RCC 7860 (cell line): ENCODE measurements at places on chromosomes 13 and 19.

DNA sequence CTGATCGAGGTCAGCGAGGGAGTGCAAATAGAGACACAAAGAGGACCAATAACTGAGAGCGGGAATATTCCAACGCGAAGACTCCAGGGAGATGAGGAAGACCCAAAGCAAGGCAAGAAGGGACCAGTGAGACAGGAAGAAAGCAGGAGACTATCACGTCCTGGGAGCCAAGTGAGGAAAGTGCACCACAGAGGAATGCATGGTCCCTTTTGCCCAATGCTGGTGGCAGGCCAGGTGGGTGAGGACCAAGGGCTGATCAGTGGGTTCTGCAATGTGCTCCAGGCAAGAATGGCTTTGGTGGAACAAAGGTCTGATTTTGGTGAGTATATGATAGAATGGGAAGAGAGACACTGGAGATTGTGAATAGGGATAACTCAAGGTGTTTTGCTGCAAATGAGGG is 25.4 kb downstream of the CHST8 start:
- DNase-seq: no peak

- no peak for DNase-seq
Observed at GRCh38 chr19:9406798-9407352, 28.5 kb downstream of the ZNF266 start.

DNA sequence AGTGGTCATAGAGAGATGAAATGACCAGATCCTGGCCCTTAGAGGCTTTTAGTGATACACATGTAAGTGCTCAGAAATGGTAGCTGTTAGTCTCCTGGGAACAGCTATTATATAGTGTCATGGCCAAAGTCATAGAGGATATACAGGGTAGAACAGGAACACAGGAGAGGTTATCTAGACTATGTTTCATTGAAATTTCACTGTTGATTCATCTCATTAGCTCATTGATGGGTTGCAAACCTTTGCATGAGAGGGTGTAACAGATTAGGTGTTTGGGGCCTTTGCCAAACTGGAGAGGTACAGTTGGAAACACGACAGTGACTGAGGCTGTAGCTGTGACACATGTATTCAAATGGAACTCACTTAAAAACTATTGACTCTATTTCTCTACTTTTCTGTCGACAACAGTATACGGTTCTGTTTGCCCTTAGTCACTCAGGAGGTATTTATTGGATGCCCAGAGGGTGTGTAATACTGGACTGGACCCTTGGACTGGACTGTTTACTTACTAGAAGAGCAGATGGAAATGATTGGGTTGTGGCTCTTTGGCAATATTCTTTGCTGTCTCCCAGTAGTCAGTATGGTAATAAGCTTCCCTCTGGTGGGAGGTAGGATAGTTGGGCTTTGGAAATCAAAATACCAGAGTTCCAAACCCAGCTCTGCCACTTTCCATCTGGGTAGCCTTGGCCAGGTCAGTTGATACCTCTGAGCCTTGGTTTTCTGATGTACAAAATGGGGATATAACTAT is 29.8 kb downstream of the ARHGAP35 start:
- DNase-seq: peak; percentile 27

DNA sequence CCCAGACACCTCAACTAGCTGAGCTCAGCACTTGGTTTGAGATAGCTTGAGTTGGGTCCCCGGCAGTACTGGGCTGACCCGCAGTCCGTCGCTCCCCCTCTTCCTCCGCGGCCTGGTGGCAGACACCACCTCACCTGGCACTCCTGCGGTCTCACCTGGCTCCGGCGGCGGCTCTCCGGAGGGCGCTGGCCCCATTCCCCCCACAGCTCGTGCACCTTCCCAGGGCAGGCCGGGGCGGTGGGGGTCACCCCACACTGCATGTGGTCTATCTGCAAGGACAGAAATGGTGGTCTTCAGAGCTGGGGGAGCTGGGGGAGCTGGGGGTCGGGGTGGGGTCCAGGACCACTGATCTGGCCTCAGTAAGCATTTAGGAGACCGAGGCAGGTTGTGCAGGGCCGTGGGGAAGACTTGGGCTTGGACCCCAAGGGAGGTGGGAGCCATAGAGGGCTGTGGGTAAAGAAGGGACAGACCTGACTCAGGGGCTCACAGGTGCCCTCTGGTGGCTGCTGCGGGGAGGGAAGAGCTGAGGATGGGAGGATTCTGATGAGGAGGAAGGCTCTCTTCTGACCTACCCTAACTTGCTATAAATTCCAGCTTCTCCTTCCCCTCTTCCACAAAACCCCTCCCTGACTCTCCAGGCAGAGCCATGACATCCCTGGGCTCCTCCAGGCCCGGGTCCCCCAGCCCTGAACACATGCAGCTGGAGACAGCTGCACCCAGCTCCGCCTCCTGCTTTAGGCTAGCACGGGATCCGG is 6.7 kb upstream of the PLIN4 start:
- peak; percentile 33 for DNase-seq

DNA sequence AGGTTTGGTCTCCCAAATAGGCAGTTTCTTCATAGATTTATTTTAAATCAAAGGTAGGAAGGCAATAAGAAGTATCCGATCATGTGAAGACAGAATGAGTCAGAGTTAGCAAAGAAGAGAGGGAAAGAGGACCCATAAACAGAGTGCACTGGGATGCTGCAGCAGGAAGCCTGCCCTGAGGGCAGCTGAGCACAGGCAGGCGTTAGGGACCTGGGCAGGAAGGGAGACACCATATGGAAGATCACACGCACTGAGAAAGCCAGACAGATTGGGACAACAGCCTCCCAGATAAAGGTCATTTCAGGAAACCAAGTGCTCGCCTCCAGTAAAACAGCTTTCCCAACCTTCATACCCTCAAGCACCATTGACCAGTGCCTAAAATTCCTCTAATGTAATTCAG is 598.0 kb downstream of the EFNB2 start:
- no peak for DNase-seq

GRCh38 chr13:111966933-111967332 is 100.0 kb upstream of the SOX1 start:
- no peak for DNase-seq

DNA sequence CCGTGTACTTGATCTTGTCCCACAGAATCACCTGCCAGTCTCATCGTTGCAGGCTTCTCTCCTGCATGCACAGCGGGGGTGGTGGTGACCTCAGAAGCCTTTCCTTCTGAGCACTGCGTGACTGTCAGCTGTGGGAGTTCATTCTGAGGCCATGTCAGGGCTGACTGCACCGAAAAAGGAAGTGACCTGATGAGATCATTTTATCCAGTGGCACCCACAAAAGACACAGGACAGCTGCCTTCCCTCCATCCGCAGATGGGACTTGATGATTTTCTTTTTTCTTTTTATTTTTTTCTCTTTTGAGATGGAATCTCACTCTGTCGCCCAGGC is 89.7 kb downstream of the RAB20 start:
- peak; percentile 89 for DNase-seq

DNA sequence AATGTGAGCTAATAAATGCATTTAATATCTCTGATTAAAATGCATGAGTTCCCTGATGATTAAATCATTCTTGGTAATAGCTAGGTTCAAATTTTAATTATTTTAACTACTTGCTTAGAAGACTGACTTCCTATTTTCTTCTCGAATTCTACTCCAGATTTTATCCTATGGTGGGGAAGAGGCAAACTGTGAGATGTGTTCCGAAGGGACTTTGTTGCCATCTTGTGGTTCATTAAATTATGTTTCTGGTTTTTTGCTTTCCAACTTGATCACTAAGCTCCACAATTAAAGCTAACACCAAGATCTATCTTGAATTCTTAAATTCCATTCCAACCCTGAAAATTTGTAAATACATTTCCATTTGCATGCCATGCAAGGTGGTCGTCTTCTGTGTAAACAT is 538.4 kb upstream of the PCDH20 start:
- no peak for DNase-seq

GRCh38 chr13:49814551-49815270 is 22.2 kb upstream of the KPNA3 start:
- DNase-seq: no peak

DNA sequence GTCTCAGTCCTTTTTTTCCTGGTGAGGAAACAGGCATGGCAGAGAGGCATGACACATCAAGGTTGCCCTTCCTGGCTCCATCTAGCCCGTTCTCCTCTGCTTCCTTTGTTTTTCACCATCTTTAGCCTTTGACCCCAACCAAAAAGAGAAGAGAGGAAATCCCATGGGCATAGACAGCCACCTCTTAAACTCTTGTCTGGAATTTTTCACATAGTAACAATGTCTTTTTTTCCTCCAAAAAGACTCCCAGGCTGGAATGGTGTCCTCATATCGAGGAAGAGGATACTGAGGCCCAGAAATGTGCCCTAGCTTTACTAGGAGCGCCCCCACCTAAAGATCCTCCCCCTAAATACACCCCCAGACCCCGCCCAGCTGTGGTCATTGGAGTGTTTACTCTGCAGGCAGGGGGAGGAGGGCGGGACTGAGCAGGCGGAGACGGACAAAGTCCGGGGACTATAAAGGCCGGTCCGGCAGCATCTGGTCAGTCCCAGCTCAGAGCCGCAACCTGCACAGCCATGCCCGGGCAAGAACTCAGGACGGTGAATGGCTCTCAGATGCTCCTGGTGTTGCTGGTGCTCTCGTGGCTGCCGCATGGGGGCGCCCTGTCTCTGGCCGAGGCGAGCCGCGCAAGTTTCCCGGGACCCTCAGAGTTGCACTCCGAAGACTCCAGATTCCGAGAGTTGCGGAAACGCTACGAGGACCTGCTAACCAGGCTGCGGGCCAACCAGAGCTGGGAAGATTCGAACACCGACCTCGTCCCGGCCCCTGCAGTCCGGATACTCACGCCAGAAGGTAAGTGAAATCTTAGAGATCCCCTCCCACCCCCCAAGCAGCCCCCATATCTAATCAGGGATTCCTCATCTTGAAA is at the start of gene GDF15:
Gene GDF15 (plus strand): TSS at position 484 of the 868 bp plus-strand sequence. CDS start 32 bp downstream, at position 516.
- DNase-seq: peak; percentile 67

DNA sequence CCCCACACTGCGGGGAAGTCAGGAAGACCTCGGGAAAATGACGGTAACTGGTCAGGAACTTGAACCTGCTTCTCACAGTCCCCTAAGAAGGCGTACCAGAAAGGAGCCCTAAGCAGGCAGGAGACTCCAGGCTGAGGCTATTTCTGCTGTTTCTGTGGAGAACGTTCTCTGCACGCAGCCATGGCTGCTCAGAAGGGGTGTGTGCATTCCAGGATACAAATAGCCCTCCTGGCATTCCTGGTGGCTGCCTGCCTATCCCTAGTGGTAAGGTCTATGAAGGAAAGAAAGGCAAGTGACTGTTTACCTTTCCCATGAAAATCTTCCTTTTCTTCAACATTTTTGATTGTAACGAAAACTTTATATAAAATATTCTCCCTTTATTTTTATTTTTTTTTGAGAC is 2.5 kb downstream of the SGCG start:
- no peak for DNase-seq

DNA sequence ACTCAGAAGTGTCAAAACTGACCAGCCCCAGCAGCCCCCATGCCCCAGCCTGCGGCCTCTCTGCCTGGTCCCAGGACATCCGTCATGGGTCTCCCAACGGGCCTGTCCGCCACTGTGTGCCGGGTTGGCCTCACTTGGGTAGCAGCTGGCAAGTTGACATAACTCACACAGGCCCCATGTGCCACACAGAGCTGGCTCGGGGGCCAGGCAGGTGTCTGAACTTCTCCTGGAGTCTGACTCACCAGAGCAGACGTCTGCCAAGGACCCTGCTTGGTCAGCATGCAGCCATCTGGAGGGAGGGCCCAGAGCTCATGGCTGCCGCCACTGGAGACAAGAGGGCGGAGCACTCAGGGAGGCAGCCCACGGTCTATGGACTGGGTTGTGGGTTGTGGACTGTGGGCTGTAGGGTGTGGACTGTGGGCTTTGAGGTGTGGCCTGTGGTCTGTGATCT is 32.0 kb upstream of the TMEM255B start:
- peak; percentile 28 for DNase-seq

GRCh38 chr13:76048675-76049375 is 412.7 kb downstream of the LMO7 start:
- no peak for DNase-seq

- no peak for DNase-seq
Observed at GRCh38 chr19:39843919-39844793, 2.0 kb downstream of the FBL start.

DNA sequence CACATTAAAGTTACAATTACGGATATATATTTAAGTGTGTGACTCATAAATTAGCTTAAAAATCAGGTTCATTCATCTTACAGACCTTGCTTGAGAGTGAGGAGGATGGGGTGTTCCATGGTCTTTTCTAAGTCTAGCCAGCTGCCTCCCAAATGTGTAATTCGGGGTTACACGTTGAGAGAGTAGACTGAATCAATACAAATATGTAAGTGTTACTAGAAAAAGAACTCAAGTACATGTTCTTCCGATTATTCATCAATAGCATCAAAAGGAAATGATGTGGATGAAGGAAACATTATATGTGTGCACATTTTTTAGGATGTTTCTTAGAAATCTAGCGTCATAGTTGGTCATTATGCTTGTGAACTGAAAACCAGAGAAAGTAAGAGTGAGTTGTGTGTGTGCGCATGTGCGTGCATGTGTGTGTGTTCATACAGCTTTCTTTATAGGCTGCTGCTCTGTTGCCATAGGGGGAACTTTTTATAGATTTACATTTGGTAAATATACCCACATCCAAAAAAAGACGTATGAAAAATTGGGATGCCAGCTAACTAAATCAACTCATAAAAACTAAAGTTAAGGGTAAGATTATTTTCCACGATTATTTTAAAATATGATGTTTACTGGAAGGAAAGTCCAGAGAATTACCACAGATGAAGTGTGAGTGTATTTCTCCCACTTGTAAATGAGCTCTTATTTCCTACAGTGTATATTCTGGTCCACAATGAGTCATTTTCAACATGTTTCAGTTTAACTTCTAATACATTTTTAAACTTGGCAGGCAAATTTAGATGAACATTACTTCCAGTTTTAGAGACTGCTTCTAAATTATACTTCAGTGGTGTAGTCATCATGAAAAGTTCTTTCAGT is 82.4 kb downstream of the PIBF1 start:
- DNase-seq: no peak

DNA sequence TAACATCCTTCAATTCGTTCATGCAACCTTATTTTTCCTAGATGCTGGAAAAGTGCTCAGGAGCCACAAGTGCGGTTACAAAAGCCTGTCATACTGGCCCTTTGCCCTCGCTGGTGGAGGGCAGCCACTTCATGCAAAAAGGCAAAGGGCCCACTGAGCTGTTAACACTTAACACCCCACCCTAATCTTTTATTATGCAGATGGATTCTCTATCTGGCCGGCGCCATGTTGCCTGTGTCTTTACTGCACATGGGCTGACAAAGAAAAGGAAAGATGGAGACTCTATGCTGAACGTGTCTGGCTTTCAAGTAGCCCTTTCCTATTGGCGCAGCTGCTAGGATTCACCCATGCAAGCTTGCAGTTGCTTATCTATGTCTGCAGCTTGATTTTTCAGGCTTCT is 10.8 kb downstream of the OR7D2 start:
- no peak for DNase-seq

GRCh38 chr13:107882708-107883560 is 332.4 kb downstream of the LIG4 start:
- no peak for DNase-seq

- no peak for DNase-seq
Observed at GRCh38 chr13:50955241-50955640, 45.6 kb downstream of the RNASEH2B start.

GRCh38 chr13:67855741-67856238 is 625.7 kb upstream of the PCDH9 start:
- no peak for DNase-seq

GRCh38 chr13:76826527-76826926 is 59.7 kb downstream of the KCTD12 start:
- no peak for DNase-seq

- no peak for DNase-seq
Observed at GRCh38 chr13:30382836-30383525, 39.3 kb upstream of the UBE2L5 start.
